ENCODE measurements at places on chromosomes 7 and 10.

- DNase-seq, result no peak
Measured at GRCh38 chr7:129366-130221, 62.8 kb upstream of the FAM20C start.

- no peak for DNase-seq
Measured at GRCh38 chr7:139370301-139370942, 10.7 kb downstream of the LUC7L2 start.

GRCh38 chr10:24969841-24970281, 17.5 kb upstream of the PRTFDC1 start:
- DNase-seq, result no peak

DNA sequence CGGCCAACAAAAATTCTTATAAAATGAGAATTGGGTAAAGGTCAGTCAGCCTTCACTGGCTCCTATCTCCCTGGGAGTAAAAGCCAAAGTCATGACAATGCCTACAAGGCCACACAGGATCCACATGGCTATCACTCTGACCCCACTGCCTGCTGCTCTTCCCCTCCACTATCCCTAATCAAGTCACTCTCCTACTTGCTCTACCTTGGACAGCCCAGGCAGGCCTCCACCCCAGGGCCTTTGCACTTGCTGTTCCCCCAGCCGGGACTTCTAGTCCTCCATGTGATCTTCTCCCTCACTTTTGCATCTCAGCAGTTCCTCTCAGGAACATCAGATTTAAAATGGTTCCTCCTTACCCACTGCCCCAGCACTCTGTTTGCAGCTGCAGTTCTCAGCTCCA, 50.6 kb downstream of the PRR15 start:
- no peak for DNase-seq

DNA sequence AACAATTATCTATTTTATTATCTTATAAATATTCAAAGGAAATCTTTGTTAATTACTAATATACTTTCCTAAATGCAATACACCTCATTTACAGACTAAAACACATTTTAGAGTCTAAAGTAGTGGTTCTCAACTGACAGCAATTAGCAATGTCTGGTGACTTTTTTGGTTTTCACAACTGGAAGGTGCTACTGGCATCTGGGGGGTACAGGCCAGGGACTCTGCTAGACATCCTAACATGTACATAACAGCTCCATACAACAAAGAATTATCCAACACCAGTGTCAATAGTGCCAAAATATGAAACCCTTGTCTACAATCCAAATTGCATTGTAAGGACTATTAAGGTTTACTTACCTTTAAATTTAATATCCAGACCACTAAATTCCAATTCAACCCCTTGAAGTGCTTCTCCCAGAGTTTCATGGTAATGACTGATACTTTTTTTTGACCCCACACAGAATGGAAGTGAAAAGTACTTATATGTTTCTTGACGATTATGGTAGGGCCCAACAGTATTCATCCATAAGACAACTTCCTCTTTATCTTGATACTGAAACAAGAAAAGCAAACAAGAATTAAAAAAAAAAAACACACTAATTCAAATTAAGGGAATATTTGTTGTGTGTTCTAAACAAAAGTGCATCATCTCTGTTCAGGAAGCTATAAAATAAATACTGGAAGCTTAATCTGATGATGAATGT, 10.4 kb downstream of the TM9SF3 start:
- no peak for DNase-seq

DNA sequence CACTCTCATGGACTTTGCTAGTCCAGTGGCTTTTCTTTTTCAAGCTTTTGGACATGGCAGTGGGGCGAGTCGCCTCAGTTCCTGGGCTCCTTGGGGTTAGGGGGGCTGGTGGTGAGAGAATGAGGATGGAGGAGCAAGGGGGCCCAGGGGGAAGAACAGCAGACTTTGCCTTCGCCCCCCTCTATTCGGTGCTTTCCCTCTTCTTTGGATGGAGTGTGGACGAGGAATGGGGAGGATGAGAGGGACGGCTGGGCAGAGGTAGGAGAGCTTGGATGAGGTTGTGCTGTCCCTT, 255 bp downstream of the MAGI2 start:
- DNase-seq, result no peak

- DNase-seq, result no peak
Measured at GRCh38 chr7:87113077-87113476, 39.2 kb upstream of the DMTF1 start.

DNA sequence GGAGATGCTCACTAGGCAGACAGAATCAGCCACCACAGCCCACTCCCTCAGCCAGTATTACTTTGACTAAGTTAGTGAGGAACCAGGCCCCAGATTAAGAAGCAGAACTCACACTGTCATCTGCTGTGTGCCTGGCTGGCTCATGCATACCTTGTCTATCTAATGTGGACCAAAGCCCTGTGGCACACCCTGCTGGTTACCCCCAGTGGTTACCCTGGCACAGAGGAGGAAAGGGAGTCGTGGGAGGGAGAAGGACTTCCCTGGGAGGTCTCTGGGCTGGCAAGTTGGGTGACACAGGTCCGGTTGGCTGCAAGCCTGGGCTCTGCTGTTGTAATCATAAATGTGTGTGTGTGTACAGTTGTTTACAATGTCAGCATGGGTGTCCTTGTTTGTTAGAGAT, 7.5 kb upstream of the SH2D4B start:
- DNase-seq, result no peak

- DNase-seq, result no peak
Measured at GRCh38 chr7:132655131-132655727, 79.0 kb upstream of the PLXNA4 start.

GRCh38 chr7:40761762-40762560, 627.2 kb downstream of the SUGCT start:
- no peak for DNase-seq

- DNase-seq, result no peak
Measured at GRCh38 chr10:61481597-61481996, 28.4 kb upstream of the TMEM26 start.
